ENCODE measurements at places on chromosomes 12 and 14.
A peak's percentile ranks its signal among the peaks of the same experiment; 100 is the strongest.

GRCh38 chr12:805022-805632 is 52.7 kb downstream of the WNK1 start:
- DNase-seq, result no peak

DNA sequence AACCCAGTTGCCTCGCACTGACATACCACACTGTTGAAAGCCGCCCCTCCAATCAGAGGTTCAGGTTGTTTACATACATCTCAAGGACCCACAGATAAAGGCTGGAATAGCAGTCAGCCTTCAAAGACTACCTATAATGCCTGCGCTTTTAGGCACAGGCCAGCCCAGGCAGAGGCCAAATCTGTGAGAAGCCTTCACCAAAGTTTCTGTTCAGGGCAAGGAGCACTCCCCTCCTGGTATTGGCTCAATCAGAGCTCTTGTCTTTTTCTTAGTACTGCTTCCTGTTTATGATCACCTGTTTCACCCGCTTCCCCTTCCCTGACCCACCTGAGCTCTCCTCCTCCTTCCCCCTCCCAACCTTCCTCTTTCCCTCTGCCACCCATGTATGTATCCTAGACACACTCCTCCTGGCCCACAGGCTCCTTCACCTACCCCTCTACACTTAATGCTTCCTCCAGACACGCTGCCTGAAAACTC is 34.8 kb downstream of the DUSP16 start:
- no peak for DNase-seq

GRCh38 chr12:100827901-100828520 is 33.4 kb downstream of the ANO4 start:
- DNase-seq, result peak; percentile 1

DNA sequence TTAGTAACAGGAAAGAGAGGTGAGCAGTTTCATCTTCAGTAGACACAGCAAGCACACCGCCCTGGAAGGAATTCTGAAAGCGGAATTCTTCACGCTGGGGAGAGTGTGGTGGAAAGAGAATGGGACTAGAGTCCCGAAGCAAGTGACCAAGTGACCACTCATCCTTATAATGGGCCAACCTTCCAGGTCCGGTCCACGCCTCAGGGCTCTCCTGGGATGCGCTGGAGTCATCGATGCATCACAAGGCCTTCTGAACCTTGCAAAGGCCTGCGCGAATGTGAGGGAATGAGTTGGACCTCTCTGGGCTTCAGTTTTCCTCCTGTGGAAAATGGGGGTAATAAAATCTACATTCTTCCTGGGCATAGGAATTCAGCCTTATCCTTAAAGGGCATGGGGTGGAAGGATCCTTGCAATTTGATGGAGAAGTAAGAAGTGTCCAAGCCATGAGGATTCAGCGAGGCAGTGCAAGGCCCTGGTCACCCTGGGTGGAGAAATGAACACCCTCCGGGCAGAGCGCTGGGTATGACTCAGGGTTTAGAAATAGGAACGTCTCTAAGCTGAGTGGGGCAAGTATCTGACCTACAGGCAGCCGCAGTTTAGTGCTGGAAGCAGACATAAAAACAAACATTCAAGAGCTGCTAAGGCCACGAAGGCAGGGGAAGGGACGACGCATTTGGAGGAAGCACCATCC is 97.7 kb downstream of the SETD3 start:
- no peak for DNase-seq

- DNase-seq, result no peak
Measured at GRCh38 chr14:102878970-102879460, 43.4 kb upstream of the AMN start.

- DNase-seq, result peak; percentile 28
Measured at GRCh38 chr14:105168979-105169507, 467 bp upstream of the JAG2 start.

GRCh38 chr12:131105736-131106348 is 152.1 kb downstream of the ADGRD1 start:
- DNase-seq, result peak; percentile 55

GRCh38 chr12:17928708-17929366 is 161.2 kb downstream of the RERGL start:
- DNase-seq, result no peak

GRCh38 chr14:32019276-32019675 is 57.8 kb upstream of the ARHGAP5 start:
- DNase-seq, result no peak

GRCh38 chr12:10557766-10558165 is 52.1 kb downstream of the EIF2S3B start:
- DNase-seq, result no peak

DNA sequence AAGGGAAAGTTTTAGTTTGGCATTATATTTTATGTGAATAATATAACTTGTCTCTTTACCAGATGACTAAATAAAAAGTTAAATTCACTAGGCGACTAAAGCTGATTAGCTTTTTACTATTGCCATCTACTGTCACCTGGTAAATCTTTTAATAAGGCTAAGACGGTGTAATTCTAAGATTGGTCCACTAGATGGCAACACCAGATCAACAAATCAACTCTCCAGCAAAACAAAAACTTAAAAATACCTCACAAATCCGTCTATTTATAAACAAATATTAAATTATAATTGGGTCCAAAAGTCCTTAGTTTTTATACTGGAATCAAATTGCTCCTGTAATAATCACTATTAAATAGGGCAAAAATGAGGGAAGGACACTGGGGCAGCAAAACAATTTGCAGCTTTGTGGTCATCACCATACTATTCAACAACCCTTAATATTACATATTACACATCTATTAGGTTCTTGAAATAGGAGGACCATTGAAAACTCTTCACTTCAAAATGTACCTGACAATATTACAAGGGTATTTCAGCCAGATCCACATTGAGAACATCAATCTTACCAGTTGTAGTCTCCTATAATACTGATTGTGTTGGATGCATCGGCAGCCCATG is 47.9 kb downstream of the GALC start:
- peak; percentile 41 for DNase-seq

DNA sequence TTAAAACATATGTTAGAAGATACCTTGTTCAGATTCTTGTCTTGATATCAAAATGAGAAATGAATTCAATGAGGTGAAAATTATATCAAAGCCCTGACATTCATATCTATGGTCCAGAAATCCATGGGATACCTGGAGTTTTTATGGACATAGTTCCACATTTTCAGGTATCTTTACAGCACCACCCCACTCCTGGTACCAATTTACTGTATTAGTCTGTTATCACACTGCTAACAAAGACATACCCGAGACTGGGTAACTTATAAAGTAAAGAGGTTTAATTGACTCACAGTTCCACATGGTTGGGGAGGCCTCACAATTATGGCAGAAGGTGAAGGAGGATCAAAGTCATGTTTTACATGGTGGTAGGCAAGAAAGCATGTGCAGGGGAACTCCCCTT is 361.5 kb downstream of the PRKD1 start:
- DNase-seq, result no peak

GRCh38 chr12:123094349-123095077 is 56.4 kb downstream of the PITPNM2 start:
- DNase-seq, result no peak

DNA sequence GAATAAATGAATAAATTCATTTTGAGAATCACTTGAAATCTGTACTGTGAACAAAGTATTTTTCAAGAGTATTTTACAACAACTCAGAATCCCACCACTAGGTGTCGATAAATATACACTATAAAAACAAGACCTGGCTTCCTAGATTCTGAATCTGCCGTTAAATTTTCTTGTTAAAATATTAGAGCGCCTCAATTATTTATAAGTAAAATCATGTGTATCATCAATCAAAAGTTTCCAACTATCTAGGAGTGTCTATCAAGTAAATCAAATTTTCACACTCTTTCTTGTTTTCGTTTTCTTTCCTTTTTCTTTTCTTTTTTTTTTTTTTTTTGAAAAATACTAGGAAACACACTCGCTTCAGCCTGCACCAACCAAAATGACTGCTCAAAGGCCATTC is 179.2 kb upstream of the DCN start:
- DNase-seq, result peak; percentile 26

GRCh38 chr12:66331814-66332213 is 29.5 kb downstream of the HELB start:
- no peak for DNase-seq

GRCh38 chr12:78186670-78187069 is 356.0 kb downstream of the NAV3 start:
- no peak for DNase-seq

GRCh38 chr12:50506753-50507473 is 2.1 kb downstream of the DIP2B start:
- no peak for DNase-seq

GRCh38 chr14:95156161-95157047 is 925 bp downstream of the DICER1 start:
- DNase-seq, result no peak

- DNase-seq, result no peak
Measured at GRCh38 chr14:104086661-104087461, 1.4 kb downstream of the ASPG start.

DNA sequence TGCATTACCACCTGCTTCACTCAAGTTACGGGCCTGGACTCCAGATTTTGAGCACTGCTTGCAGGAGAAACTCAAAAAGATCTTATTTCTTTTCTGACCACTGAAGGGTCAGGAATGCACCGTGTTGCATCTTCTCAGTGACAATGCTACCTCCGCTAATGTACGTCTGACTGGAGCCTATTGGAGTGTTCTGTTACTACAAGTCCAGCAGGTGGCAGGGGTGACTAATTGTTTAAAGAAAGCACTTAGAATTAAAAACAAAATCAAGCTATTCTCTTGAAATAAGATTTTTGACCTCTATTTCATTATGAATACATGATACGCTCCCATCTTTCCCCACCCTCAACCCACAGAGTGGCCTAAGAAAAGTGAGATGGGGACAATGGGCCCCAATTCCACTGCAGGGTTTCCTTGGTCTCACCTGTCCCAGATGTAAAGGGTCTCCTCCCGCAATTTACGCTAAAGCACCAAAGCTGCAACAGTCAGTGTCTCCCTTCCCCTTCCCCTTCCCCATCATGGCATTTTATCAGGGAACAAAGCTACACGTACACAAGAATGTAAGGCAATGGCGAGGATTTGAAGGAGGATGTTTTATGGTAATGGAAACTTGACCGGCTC is 2.2 kb downstream of the TBPL2 start:
- DNase-seq, result peak; percentile 35

- no peak for DNase-seq
Measured at GRCh38 chr12:4477129-4477528, 31.5 kb upstream of the FGF6 start.

GRCh38 chr14:59465316-59466135 is at the start of gene GPR135:
GPR135 (minus strand) TSS chr14:59465380; CDS start chr14:59465226, 154 bp downstream.
- peak; percentile 25 for DNase-seq

GRCh38 chr12:106527356-106527755 is 55.4 kb upstream of the RFX4 start:
- no peak for DNase-seq

DNA sequence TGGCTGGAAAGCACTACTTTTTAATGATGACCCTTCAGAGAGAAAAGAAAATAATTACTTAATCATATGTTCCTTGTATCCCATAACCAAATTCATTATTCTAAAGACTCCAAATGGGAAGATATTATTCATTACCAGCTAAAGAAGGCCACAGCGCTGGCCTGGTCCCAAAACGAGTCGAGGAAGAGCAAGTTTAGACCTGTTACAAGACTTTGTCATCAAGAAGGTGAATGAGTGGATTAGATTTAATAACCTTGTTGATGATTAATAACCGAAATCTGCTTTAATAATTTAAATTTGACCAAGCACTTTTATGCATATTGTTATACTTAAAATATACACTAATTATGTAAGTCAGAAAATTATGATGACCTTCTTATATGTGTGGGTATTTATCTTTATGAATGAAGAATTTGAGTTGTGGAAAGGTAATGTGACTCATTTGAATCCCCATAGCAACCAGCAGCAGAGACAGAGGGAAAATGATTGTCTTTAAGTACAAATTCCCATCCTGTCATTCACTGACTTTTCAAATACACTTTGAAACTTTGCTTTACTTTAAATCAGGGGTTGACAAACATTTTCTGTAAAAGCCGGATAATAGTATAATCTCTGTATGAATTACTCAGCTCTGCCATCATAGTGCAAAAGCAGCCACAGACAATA is 200.3 kb upstream of the NPAS3 start:
- no peak for DNase-seq

DNA sequence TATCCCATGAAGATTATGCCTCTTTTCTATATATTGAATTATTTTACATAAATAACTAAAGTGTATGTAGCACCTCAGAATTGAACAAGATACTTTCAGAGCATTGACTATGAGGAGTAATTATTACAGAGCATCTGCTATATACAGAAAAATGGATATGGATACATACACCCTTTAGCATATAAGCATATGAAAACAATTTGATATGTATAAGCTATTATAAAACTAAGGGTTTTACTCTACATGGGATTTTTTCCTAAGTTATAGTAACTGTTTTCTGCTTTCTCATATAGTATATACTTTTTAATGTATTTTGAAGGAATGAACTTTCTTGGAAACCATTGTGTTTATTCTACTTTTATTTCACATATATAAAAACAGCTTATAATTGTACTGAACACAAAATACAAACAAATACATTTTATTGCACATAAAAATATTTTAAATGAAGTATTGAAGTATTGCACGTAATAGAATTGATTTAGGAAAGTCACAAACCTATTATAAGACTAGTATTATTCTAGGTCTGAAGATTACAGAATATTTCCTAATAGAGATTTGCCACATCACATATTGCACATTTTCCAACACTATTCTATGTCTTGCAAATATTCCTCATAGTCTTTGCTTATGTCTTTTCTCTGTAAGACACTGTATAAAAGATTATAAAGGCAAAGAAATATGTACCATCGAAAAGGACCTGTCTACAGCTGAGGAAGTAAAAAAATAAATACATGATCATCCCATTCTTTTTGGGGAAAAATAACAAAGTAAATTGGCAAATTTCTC is 8.4 kb downstream of the CD69 start:
- no peak for DNase-seq

- DNase-seq, result no peak
Measured at GRCh38 chr14:24789378-24789884, 155.4 kb upstream of the GZMB start.

- DNase-seq, result peak; percentile 41
Measured at GRCh38 chr12:13233830-13234641, 37.5 kb downstream of the EMP1 start.

- no peak for DNase-seq
Measured at GRCh38 chr12:10939163-10939562, at the start of gene TAS2R14. TAS2R14 (minus strand) TSS chr12:10939263; CDS start chr12:10939207, 56 bp downstream.

DNA sequence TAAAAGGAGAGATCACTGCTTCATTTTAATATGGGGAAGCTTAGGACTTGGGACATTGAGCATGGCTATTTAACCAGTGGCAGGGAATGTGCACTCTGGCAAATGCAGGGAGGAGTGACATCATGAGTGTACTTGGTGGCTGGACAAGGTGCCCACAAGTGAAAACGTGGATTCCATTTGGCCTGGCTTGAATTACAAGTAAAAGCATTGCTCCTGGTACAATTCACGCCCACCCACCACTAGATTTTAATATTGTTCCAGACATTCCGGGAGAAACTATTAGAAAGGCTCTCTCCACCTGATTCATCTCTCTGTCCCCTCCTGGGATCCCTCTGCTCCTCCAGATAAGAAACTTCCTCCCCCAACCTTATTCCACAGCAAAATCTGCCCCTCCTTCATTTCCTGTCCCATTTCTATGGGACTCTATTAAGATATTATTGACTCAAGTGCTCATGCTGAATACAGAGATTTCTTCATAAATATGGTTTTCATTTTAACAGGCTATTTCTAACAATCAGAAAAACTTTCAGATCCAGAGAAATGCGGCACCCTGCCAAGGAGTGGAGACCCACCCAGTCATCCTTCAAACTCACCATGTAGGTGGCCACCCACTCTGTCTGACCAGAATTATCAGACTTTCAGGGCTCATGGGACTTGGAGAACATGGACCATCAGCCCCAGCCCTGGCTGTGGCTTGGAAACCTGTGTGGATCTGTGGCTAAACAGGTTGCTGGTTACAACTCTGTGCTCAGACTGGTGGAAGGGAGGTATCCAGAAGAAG is 43.2 kb downstream of the SSPN start:
- DNase-seq, result no peak

GRCh38 chr12:49330631-49331379 is 6.2 kb downstream of the C1QL4 start:
- no peak for DNase-seq

All from activated CD4-positive, alpha-beta T cell treated with anti-CD3 and anti-CD28 coated beads, Interleukin-2, Interleukin-4, amounts not matched to agents 100 ng/mL and 50 ng/mL, durations not matched to agents 16 hours and 8 hours (primary cell).